ENCODE measurements at places on chromosomes 6 and 20.

GRCh38 chr6:125906158-125906998, 50.2 kb upstream of the HINT3 start:
- DNase-seq: peak; percentile 16

DNA sequence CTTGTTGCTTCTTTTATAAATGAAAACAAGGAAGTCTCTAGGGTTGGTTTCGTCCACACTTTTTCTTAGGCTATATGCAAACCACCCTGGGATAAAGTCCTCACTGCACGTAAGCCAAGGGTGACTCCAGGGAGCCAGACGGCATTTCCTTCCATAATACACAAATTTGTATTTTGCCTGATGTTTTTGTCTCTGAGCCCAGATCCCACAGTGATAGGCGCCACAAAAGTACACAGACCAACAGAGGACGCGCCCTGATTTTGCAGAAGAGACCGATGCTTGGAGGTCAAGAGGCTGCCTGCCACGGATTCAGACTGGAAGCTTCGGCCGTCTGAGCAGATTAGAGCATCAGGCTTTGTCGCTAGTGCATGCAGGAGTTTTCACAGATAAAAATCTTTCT, 22.8 kb downstream of the FOXQ1 start:
- no peak for DNase-seq

DNA sequence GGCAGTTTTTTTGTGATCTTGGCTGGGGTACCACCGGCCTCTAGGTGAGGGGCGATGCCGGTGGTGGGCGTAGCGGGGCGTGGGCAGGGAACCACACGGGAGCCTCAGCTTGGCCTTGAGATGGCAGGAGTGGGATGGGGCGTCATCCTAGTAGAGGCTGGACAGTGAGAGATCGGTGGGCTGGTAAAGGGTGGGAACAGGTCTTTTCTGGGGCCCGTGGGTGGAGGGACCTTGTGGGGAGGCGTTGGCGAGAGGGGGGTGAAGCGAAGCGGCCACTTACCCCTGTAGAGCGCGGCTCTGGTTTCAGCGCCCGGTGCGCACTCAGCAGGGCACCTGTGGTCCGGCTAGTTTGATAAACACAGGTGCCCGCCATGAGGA, 12.0 kb downstream of the ITPR3 start:
- no peak for DNase-seq

DNA sequence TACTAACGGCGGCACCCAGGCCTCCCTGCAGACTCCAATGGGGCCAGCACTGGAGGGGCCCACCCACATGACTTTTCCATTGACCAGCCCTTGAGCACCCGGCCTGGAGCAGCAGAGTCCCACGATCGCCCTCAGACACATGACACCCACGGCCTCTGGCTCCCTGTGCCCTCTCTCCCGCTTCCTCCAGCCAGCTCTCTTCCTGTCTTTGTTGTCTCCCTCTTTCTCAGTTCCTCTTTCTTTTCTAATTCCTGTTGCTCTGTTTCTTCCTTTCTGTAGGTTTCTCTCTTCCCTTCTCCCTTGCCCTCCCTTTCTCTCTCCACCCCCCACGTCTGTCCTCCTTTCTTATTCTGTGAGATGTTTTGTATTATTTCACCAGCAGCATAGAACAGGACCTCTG, 26.1 kb upstream of the FANCE start:
- DNase-seq: no peak

- DNase-seq: no peak
These were observed 9.9 kb downstream of the TFAP2A start for GRCh38 chr6:10404799-10405512.

DNA sequence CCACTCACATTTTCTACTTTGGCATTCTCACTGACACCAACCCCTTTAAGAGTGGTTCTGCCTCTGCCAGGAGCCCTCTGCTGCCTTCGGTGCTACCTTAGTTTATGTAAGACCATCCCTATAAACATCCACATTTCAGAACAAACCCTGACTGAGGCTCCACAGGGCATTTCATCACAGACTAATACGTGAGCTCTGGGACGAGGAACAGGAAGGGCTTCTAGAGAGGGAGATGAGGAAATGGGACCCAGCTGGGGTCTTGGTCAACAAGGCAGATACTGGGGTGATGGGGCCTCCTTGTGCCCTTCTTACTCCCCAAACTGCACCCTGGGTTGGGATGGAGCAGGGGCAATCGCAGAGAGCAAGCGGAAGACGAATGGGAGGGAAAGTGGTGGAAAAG, 86.5 kb upstream of the FYN start:
- no peak for DNase-seq

GRCh38 chr6:40896696-40897095, 142.3 kb downstream of the UNC5CL start:
- no peak for DNase-seq

GRCh38 chr6:43695967-43696291, 8.3 kb upstream of the MRPS18A start:
- DNase-seq: no peak

GRCh38 chr6:94065707-94066337, 646.5 kb upstream of the EPHA7 start:
- DNase-seq: no peak

DNA sequence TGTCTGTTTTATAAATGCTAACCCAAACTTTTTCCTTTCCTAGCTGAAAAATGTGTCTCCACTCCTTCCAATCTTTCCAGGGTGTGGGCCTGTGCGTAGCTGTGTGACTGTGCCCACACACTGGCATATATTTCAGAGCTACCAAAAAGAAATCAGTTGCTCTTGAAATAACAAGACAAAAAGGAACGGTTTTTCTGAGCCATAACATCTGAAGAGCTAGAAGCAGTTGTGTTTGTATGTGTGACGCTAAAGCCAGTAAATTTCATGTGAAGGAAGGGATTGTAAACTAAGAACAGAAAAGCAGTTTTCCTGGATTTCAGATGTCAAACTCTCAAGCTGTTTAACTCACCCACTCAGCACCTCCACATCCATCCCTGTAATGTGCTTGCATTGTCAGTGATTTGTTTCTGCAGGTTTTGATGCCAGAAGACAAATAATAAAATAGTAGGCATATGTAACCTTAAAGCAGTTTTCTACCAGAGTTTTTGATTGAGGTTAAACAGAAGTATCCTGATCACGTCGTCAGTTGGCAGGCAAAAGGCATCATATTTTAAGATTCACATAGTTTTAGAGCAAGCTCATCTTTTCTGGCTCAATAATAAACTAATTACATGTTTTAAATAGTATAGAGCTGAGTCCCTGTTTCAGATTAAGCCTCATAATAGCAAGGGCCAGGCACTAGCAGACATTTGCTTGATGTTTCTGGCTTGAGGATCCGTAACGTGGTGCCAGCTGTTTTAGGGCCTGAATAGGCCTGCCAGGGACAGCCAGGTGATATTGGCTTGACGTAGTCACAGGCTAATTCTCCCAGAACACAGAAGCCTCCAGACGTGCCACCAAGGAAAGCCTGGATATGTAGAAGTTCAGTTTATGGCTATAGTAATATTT, 90.9 kb downstream of the FOXO3 start:
- DNase-seq: no peak

DNA sequence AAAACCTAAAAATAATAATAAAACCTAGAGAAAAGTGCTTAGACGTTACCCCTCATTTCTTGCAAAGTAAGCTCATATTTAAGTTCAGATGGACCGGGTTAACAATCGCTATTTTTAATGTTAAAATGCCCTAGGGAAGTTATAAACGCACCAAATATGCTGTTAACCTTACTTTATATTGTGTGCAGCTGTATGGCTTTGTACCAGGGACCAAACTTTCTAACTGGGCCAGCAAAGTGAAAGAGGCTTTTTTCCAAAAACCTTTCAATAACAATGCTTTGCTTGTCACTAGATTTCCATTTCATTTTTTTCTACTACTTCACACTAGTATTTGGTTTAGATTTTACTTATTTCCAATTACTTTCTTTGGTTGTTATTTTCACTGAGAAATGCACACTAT, 248.5 kb downstream of the FOXC1 start:
- no peak for DNase-seq

DNA sequence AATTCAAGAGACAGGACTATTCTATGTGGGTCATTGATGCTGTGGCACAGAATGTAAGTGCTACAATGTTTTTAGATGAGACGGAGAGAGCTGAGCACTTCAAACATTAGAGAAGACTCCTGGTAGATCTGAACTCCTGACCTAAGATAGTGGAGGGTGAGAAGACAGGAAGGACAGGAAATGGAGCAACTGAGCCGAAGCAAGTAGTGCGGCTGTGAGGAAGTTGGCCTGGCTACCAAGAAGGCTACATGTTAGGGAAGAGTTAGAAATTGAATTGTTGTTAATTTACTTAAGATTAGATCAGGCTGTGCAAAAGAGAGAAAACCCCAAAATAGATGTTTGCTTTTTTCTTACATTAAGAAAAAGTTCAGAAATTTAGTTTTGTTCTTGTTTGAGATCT, 14.4 kb upstream of the MLIP start:
- DNase-seq: no peak

- DNase-seq: no peak
These were observed 30.4 kb downstream of the GABRR1 start for GRCh38 chr6:89186762-89187161.

DNA sequence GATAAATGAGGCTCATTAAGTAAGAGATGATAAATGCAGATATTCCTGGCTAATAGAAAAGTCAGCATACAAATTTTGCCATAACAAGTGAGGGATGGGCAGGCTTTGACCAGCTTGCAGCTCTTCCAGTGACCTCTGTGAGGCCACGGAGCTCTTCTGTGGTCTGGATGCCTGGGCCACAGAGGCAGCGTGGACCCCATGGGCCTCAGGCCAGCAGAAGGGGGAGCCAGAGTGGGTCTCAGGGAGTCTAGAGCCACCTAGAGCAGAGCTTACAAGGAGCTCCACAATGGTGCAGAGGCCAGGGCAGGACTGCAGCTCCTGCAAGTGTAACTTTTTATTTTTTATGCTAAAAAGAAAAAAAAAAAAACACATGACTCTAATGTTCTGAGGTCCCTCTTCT, 165.1 kb downstream of the ARID1B start:
- DNase-seq: no peak

GRCh38 chr6:110270165-110270564, 88.0 kb downstream of the METTL24 start:
- no peak for DNase-seq

- DNase-seq: no peak
These were observed 630 bp downstream of the PPP1R3G start for GRCh38 chr6:5085648-5086293.

DNA sequence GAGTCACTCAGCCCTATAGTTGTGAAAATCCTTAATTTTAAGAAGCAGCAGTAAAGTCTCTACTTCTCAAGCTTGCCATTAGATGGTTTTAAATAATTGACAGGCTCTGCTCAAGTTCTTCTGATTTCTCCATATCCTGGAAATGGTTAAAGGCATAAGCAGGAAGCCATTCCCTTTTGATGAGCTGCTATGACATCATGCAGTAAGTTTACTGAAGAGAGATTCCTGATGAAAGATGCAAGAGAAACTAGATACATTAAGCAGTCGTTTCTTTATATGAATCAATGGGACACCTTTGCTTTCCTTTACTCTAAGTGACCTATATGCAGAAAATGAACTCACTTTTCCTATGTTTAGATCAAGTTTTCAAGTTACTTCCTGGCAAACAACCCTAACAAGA, 9.8 kb downstream of the POPDC3 start:
- DNase-seq: no peak

DNA sequence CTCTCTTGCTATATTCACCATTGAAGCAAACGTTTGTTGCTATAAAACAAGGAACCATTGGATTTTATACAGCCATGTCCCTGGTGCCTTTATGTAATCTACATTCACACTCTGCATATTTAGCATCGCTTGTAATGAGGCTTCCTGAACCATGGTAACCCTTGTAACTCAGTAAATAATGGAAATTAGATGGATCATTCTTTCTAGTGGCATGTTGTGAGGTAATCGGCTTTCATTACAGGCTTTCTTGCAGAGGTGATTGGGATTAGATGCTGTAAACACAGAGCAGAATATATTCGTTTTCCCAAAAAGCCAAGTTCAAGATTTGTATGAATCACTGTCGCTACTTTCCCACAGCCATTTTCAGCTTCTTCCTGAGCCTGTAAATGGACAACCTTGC, 36.1 kb downstream of the SMPDL3A start:
- DNase-seq: no peak

DNA sequence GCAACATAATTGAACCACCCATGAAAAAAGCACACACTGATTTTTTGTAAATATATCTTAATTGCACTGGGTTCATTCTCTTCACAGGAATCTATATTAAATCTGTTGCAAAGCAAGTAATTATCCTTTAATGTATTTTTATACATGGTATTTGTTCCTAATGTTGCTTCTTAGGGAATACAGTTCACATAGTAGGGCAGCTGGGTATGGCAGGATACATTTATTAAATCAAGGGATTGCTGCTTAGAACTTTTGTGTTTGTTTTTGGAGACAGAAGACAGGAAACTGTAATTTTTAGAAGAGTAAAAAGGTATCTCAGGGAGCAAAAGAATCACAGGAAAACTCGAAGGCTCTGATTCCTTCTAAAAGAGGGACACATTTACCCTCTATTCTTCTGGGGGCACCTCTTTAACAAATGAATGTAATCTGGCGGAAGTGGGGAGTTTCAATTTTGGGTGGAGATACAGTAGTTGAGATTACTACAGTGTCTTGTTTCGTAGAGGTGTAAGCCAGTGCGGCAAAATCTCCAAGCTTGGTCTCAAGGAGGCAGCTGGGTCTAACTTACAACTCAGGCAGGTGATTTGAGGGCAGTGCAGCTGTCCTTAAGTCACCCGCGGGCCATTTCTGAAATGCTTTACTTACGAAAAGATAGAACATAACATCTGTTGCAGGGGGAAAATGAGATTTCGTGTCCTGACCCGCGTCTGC, 812 bp upstream of the SMIM13 start:
- DNase-seq: no peak

GRCh38 chr6:146985111-146985510, 219.1 kb upstream of the STXBP5 start:
- DNase-seq: no peak
